ENCODE measurements at places on chromosomes 1 and 21. TPM values are rescaled to one million over a fixed set of nuclear protein-coding genes. Genes with fewer than 3 reads are reported as not detected.

The MIA3 gene
- total RNA-seq, result 22.4 TPM

The MYOG gene
- total RNA-seq, result not detected

The VWA5B1 gene
- total RNA-seq, result not detected

The TGFB2 gene
- total RNA-seq, result 0.84 TPM

The FHAD1 gene
- total RNA-seq, result 0.17 TPM

The SPRR1A gene
- not detected for total RNA-seq

The G0S2 gene
- 63.6 TPM for total RNA-seq

Data from bronchus fibroblast of lung (primary cell).